ENCODE measurements at places on chromosomes 13 and 19.

GRCh38 chr19:41690801-41691065 is 2.7 kb upstream of the CEACAM7 start:
- no peak for DNase-seq

GRCh38 chr19:1917926-1918325 is 12.7 kb downstream of the ADAT3 start:
- DNase-seq = no peak

DNA sequence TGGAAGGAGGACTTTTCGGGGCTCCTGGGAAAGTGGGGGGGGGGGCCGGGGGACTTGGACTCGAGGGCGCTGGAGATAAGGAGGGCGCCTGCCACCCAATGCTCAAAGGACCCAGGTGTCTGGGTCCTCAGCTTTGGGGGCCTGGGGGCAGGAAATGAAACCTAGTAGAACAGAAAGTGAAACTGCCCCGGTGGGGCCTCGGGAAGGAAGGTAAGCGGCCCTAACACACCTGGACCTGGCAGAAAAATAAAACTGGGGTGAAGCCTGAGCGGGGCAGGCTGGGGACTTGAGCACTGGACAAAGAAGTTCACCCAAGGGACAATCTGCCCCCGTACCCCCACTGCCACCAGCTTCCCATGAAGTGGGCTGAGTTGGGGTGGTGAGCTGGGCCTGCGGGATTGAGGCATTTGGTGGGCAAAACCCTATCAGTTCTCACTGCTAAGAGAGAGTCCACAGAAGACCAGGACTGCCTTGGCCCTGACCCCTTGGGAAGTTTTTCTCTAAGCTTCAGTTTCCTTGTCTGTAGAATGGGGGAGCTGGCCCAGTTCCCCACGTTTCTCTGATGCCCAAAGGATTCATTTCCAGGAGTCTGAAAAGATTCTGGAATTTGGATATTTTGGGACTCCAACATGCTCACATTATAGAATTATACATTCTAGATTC is 2.3 kb downstream of the PRKD2 start:
- peak; percentile 55 for DNase-seq

DNA sequence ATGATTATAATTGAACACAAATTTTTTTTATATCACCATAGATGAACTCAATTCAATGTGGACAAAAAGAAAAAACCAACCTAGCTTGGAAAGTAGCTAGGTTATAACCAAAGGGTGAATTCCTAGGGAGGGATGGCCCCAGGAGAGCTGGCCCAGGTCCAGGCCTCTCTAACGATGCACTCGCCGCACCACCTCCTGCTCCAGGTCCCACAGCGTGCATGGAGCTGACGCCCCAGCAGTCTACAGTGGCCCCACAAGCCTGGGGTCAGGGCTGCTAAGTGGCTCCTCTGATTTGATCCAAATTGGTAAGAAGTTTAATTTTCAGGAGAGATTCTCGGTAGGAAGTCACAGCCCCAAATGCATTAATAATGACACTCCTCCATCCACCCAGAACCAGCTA is 48.8 kb downstream of the TSHZ3 start:
- DNase-seq = no peak

DNA sequence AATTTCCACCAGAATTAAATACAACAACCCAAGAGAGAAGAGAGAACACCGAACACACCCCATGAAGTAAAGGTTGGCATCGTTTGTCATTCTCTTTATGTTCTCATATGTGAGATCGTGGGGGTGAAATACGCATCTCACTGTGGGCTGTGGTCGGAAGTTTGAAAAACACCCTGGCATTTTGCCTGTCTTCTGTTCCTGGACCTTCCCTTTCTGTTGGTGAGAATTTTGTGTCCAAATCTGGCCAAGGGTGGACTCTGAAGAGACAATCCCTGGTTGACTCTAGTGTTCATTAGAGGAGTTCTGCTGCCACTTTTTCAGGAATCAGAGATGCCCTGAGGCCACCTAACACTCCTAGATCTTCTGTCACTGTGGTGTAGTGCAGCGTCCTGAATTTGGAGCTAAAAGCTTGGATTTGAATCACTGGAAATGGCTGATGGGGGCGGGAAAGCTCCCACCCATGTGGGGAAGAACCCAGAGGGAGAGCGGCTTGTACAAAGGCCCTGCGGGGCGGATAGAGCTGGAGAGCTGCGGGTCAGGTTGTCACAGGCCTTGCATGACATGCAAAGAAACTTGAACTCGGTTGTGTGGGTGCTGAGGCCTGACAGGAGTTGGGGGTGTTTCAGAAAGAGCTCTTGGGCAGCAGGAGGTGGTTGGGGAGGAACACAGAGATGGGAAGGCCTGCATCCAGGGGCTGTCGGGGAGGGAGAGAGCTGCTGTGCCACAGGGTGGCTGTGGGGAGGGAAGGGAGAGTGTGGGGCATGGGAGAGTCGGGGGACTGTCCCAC is 11.1 kb upstream of the SPATA13 start:
- no peak for DNase-seq

DNA sequence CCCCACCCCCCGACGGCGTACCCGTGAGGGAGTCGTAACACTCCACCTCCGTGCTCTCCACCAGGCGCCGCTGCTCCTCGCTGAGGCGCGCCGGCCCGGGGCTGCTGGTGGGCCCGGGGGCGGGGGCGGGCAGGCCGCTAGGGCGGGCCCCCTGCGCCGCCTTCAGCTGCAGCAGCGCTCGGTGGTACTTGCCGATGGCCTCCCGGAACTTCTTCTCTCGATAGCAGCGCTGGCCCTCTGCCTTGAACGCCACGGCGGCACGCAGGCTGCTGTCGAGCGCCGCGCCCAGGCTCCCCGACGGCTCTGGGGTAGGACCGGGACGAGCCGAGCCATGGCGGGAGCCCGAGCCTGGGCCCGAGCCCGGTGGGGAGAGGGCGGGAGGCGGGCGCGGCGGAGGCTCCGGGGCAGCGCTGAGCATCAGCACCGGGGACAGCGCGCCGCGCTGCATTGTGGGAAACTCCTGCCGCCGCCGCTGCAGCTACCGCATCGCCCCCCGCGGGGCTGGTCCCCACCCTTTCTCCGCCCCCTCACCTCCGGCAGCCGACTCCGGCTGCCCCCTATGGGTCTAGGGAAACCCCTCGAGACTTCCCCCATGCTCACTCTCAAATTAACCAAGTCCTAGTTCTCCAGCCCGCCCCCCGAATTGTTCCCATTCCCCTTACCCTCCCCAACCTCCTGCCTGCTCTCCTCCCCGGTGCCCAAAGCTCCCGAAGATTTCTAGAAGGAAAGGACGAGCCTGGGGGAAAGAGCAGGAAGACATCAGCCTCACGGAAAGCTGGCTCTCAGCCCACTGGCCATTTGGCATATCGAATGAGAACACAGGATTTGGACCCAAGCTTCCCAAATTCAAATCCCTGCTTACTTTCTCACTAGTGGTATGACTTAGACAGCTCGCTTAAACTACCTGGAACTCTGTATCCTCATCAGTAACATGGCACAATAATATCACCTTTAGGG is at the start of gene TTC9B:
Gene TTC9B (minus strand): TSS at position 451 of the 957 bp plus-strand sequence. CDS start 3 bp downstream, at position 448.
- peak; percentile 29 for DNase-seq

DNA sequence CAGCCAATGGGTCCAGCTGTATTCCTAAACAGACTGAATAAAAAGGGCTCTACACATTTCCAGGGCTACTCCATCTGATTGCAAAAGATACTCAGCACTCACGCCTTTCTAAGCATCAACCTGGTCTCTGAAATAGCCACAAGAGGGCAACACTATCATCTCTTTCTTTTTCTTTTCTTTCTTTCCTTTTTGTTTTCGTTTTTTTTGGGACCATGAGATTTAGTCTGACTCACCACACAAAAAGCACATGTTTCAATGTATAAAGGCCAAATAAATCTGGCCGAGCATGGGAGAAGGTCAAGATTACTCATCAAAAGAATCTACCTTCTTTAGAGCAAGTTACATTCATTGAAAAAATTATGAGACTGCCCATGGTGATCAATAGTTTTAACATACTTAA is 805.6 kb upstream of the ARGLU1 start:
- DNase-seq = no peak

DNA sequence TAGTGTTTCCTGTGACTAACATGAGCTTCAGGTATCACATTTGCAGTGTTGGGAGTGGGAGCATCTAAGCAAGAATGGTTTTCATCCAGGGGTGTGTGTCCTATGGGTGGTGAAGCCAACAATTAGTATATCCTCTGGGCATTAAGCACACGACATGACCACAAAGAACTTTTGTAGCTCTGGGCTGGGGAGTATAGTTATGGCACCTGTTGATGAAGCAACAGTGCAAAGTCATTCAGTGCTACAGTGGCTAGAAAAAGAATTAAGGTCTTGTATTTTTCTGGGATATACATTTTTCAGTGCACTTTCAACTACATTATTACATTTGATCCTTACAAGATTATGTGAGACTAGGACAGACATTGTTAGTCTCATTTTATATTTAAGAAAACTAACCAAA is 21.8 kb downstream of the CCNA1 start:
- no peak for DNase-seq

DNA sequence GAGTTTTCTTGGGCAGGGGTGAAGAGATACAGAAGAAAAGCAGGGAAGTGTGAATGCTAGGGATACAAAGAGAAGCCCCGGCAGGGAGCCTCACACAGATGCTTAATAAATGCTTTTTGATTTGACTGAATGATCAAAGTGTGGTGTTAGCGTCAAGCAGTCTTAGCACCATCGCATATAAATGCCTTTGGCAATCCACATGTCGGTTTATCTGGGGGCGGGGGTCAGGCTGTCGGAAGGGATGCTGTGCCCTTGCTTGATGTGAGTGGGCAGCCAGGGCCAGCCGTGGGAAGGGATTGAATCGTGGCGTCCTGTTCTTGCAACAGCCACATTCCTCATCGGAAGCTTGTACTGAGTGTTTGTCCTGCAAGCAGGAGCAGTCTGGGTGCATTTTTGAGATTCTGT is 173.1 kb downstream of the LACC1 start:
- no peak for DNase-seq

DNA sequence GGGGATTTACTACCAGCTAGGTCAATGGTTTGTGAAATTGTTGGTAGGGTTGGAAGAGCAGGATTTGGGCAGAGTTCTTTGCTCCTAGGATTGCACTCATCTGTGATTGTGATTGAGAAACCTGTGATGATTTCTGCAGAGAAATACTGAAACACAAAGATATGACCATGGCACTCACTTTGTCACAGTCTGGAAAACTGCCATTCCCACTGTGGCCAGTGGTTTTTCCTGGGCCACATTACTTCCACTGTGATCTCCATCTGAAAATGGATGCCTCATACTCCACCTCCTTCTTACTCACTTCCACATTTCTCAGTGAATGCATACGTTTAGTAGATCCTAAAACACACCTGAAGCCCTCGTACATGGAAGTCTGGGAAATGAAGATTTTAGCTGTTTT is 593.2 kb downstream of the LMO7 start:
- DNase-seq = no peak

GRCh38 chr19:19406878-19407632 is 1.6 kb downstream of the GATAD2A start:
- peak; percentile 41 for DNase-seq

DNA sequence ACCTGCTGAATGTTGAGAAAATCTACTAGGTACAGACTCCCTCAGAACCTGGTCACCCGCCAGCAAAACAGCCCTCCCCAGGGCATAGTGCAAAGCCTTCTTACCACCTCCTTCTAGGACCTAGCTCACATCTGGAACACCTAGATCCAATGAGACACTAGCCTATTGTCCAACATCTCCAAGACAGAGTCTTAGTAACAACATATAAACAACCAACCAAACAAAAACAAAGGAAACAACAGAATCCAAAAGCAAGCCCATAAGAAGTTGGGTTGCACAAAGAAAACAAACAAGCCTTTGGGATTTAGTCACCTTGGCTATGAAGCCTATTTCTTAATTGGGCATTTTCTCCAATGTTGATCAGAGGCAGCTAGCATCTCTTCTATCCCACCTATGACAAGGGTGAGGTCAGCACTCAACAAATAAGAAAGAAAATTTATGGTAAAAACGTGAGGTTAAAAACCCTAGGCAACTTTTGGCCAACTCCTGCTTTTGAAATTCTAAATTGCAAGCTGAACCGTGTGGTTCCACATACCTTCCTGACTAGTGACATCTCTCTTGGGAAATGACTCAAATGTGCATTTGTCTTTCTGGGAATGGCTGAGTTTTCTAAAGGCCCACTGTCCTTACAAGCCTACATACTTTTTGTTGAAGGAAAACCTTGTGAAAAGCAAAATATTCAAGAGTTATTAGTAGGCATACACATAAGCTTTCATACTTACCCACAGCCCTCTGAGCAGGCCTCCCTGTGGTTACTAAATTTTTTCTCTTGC is 66.7 kb downstream of the FAM216B start:
- no peak for DNase-seq

DNA sequence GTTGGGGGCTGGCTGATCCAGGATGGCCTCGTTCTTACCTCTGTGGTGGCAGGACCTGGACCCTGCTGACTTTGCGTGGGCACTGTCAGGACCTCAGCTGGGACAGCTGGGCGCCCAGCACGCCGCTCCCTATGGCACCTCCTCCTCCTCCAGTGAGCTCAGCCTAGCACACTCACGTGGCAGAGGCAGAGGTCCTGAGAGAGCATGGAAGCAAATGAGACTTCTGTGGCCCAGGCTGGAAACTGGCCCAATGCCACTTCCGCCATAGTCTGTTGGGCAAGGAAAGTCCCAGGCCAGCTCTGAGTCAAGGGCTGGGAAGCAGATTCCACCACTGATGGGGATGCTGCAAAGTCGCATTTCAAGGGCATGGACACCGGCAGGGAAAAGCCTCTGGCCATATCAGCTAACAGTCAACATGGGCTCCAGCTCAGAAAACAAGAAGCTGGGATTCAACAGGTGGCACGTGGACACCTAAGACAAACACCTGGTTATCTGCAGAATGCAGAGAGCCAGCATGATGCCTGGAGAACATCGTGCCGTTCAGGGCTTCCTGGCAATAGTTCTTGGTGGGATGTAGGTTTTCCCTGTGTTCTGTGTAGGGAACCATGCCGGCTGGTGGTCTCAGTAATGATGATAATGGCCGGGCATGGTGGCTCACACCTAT is 16.7 kb downstream of the MYBPC2 start:
- no peak for DNase-seq

- peak; percentile 56 for DNase-seq
Observed at GRCh38 chr19:8396563-8397203, 6.5 kb downstream of the RAB11B start.

GRCh38 chr13:101490406-101491015 is 38.0 kb downstream of the ITGBL1 start:
- no peak for DNase-seq

DNA sequence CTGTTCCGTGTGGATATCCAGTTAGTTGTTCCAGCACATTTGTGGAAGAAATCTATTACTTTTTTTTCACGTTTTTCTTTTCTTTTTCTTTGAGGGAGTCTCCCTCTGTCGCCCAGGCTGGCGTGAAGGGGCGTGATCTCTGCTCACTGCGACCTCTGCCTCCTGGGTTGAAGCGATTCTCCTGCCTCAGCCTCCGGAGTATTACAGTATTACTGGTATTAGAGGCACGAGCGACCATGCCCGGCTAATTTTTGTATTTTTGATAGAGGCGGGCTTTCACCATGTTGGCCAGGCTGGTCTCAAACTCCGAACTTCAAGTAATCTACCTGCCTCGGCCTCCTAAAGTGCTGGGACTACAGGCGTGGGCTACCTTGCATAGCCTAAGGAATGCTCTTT is 43.6 kb downstream of the ZNF611 start:
- DNase-seq = no peak

All from T follicular helper cell (primary cell).